Esophagus squamous epithelium (tissue), 5 donors: ENCODE measurements at places on chromosomes 6 and 20.

GRCh38 chr20:50442512-50442911, 67.7 kb upstream of the PTPN1 start:
- DNase-seq = no peak

DNA sequence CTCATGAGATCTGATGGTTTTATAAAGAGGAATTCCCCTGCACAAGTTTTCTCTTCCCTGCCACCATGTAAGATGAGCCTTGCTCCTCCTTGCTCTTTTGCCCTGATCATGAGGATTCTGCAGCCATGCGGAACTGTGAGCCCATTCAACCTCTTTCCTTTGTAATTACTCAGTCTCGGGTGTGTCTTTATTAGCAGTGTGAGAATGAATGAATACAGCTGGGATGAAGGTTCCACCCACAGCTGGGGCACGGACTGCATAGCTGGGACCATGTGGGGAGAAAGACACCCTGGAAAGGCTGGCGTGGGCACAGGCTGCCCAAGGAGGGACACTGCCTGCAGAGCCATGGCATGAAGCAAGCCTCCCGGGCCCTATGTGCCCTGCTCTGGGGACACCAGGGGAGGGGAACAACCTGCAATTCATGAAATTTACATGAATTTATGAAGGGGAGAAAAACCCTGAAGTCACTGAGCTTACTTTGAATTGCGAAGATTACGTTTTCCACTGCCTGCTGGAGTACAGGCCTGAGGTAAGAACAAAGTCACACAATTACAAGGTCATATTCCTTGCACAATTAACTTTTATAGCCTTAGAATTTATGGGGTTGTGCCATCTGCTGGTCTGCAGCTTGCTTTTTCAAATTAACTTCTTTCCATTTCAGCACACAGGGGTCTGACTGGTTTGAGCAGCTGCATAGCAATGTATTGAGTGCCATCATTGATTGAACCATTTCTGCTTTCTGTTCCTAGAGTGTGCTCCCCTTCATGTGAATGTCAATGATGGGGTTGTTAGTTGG, 46.2 kb downstream of the SLC22A1 start:
- DNase-seq = no peak

GRCh38 chr6:116557893-116558292, 4.3 kb downstream of the CALHM4 start:
- no peak for DNase-seq

DNA sequence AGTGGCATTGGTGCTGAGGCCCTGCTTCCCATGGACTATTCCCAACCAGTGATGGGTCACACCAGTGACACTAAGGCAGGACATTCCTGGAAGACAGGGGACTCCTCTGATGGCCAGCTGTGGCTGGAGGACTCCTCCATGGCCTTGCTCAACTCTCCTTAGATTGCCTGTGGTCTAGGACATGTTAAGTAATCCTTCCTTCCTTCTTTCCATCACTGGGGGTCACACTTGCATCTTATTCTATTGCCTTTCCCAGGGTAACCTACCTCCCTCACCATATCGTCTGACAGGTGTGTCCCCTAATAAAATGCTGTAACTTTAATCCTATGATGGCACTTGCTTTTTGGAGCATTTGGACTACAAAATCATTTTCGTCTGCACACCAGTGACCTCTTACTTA, 24.5 kb upstream of the HLA-A start:
- no peak for DNase-seq

- DNase-seq = no peak
Observed at GRCh38 chr20:61599541-61599992, 347.5 kb downstream of the CDH4 start.

- DNase-seq = no peak
Observed at GRCh38 chr6:7633361-7633760, 43.4 kb downstream of the SNRNP48 start.

GRCh38 chr6:119181046-119181445, 102.6 kb upstream of the FAM184A start:
- DNase-seq = no peak

DNA sequence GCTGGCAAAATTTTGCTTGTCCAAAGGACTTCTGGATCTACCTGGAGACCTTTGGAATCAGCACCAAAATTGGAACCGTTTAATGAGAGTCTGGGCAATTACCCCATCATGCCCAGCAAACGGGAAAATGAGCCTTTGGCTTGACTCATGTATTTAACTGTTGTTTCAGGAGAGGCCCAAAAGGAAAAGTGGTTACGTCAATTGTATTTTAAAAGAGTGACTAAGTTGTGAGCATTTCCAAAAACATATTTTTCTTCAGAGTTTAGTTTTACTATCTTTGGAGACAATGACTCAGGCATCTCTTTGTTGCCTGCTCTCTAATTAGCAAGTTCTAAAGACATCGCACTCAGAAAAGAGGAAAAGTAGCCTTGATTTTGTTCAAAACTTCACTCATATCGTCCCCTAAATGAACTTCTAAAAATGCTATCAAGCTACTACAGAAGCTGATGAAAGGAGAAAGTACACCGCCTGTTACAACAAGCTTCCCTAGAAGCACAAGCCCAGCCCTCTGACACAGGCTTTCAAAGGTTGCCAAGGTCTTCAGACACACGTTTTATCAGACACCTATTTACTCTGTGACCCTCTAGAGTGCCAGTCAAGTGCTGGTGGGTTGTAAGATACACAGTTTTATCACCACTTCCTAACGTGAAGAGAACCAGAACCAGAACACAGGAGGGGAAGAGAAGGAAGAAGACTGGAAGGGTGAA, 146.2 kb downstream of the TBX18 start:
- DNase-seq = no peak

DNA sequence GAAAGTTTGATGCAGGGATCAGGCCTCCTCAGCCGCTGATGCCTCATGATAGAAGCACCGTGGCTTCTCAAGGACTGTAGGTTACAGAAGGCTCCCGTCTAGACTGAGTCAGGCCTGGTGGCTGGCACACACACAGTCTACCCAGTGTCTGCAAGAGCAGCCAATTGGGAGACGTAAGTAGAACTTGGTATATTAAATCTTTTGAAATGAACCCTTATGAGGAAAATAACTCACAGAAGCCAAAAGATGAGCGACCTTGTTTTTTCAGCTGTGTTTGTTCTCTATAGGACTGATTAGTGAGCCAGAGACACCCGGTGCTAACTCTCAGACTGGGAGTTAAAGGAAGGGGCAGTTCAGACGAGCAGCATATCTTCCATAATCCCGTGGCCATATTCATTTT, 5.9 kb upstream of the PDE10A start:
- DNase-seq = no peak

GRCh38 chr6:166675736-166676135, 48.7 kb upstream of the RPS6KA2 start:
- no peak for DNase-seq

- DNase-seq = no peak
Observed at GRCh38 chr20:24560571-24561491, 91.4 kb downstream of the SYNDIG1 start.

- DNase-seq = no peak
Observed at GRCh38 chr20:14413835-14414234, 76.4 kb upstream of the FLRT3 start.

DNA sequence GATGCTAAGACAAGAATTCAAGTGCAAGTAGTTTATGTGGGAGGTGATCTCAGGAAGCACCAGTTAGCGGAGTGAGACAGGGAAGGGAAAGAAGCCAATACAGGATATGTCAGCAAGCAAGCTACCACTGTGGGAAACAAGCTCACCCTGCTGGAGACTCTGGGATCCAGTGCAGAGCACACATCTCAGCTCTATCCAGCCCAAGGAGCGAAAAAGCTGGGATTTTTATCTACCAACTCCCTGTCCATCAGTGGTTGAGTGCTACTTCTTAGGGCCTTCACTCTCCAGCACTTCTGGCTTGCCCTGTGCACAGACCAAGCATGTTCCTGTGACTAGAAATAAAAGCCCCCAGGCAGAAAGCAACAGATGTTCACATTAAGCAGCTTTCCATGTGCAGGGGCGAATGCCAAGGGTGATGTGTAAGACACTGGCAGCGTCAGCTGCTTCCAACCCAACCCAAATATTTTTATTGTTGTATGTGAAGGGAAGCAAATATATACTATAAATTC, 10.8 kb upstream of the RNF24 start:
- no peak for DNase-seq

DNA sequence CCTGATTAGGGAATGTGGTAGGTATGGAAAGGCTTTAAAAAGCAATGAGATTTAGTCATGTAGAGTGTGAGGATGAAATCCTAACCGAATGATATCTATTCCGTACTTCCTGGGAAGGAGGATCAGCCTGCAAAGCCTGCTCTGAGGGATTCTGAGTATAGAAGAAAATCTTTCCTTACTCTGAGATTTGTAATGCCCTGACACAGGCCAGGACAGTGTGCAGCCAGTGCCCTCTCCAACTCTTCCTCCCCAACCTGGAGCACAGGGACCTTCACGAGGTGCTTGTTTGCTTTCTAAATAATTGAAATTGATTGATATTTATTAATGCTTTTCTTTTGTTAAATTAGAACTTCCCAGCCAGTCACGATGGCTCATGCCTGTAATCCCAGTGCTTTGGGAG, 131.6 kb downstream of the ADGRG6 start:
- DNase-seq = no peak

- DNase-seq = no peak
Observed at GRCh38 chr6:166460473-166461437, 78.0 kb upstream of the MPC1 start.

DNA sequence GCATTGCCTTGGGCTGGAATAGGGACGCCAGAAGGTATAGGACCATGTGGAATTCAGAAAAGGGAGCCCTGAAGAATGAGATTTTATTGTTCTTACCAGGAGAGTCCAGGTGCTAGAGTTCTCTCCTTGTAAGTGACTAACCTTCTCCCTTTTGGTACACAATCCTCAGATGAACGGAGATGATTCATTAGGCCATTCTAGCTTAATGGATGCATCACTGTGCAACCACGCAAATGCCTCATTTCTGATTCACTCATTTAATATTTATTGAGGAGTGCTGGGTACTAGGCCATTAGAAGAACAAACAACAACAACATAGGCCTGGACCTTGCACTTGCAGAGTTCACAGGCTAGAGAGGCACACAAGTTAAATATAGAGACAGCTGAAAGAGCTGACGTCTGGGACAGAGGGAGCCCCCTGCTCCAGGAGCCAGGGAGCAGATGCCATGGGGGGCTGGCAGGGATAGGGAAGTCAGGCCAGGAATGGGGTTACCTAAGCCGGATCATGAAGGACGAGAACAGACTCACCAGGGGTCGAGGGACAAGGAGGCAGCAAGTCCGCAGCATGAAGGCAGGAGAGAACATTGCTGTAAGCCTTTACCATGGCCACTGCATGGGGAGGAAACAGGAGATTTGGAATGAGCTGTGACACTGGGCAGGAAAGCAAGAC, 179.5 kb upstream of the AKAP12 start:
- DNase-seq = no peak

- DNase-seq = no peak
Observed at GRCh38 chr6:32252331-32253009, 28.6 kb upstream of the NOTCH4 start.

GRCh38 chr6:89763550-89763949, 56.0 kb downstream of the MDN1 start:
- DNase-seq = no peak

GRCh38 chr6:133809406-133809805, 79.5 kb upstream of the TCF21 start:
- no peak for DNase-seq

DNA sequence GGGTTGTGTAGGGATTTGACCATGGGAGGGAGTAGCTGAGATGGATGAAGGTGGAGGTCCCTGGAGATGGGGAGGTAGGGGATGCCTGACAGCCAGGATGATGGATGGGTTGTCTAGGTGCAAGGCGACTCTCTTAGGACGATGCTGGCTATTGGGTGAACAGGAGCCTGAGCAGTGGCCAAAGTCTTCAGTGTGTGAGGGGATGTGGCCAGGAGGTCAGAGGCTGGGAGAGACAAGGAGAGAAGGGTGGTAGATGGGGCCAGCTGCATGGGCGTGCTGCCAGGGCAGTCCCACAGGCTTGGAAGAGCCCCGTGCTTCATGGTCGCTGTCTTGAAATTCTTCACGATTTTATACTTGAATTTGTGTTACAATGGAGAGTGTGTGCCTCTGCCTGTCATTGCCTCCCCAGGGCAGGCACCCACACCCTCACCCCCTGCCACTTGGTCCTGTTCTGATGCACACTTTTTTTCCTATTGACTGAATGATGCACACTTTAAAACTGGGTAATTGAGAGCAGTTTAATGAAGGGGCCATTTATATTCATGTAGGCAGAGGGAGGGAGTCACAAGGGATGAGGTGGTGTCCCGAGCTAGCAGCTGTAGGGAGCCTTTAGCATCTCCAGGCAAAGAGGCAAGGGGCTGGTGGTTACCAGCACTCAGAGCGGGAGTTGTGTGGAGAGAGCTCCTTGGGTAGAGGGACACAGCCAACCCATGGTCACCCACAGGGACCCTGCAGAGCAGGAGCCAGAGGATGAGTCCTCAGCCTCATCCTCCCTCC, 120.7 kb downstream of the DHX35 start:
- DNase-seq = no peak

GRCh38 chr6:19070520-19070919, 683.4 kb downstream of the RNF144B start:
- DNase-seq = no peak

DNA sequence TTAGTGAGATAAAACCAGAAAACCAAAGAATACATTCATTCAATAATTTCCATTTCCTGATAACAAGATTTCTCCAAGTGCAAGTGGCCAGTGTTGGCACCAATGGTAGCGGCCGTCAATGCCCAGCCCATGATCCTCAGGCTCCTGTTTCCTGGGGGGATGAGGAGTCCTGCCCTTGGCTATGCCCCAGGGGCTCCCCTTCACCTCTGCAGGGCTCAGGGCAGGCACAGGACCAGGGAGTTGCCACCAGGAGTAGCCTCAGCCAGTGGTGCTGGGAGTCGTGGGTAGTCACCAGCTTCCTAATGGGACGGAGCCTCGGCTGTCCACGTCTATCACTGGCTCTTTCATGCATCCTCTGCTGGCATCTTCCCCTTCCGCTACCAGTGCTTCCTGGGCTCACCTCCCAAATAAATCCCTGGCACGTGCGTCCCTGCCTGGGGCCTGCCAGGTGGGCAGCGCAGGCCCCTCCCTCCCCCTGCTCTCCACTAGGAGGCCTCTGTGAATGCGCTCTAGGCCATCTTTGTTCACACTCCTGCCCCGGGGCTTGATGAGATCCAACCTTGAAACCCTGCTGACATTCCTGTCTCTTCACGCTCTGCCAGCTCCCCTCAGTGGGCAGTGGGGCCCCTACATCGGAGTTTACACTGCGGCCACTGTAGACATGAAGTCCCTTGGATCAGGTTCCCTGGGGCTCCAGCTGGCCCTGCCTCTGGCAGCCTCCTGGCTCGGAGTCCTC, 215.7 kb downstream of the SYNDIG1 start:
- no peak for DNase-seq

- no peak for DNase-seq
Observed at GRCh38 chr6:74434171-74434570, 738.2 kb downstream of the CD109 start.

GRCh38 chr6:126312013-126312665, 27.8 kb upstream of the CENPW start:
- DNase-seq = no peak

GRCh38 chr6:122817766-122818165, 28.7 kb downstream of the SMPDL3A start:
- no peak for DNase-seq

GRCh38 chr6:36907781-36908180, 22.0 kb downstream of the C6orf89 start:
- DNase-seq = no peak
